Vagina (tissue), 2 donors: ENCODE measurements at places on chromosomes 3 and 15.

- H3K36me3 ChIP-seq, result no peaks in the 10 kb centered on the region
- H3K27ac ChIP-seq, result no peak overlapping the region
- no peak for DNase-seq
- H3K27me3 ChIP-seq, result no peaks in the 10 kb centered on the region
- no peaks in the 10 kb centered on the region for H3K4me1 ChIP-seq
These were observed 2.1 kb upstream of the DYNLT2B start for GRCh38 chr3:196320137-196320536.

GRCh38 chr3:52774066-52774713 is 3.2 kb upstream of the ITIH1 start:
- peak; percentile 72 for DNase-seq
- H3K27me3 ChIP-seq, result no peaks in the 10 kb centered on the region
- H3K4me3 ChIP-seq, result no peak overlapping the region
- H3K27ac ChIP-seq, result no peak overlapping the region
- H3K4me1 ChIP-seq, result peaks cover 11% of the 10 kb centered on the region
- H3K36me3 ChIP-seq, result no peaks in the 10 kb centered on the region

DNA sequence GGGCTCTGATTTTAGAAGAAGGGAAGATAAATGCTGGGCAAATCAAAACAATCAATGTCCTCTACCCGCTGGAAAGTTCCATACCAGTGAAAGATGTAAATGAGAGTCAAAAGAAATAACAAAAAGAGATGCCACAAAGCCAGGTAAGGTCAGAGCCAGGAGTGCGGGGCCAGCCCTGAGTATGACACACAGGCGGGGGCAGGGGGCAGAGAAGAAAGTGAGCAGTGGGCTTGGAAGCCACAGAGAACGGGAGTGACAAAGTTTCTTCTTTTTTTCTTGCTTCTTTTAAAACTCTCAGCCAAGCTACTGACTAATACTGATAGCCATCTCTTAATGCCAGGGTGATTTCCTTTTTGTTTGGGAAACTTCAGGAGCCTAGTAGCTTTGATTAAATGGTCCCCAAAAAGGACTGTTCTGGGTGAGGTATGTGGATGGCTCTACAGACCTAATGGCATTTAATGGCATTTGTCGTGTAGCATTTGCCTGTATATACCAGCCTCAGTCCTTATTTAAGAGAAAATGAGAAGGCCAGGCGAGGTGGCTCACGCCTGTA is 23.1 kb upstream of the TSEN2 start:
- DNase-seq, result no peak
- H3K4me1 ChIP-seq, result no peaks in the 10 kb centered on the region
- no peak overlapping the region for H3K27ac ChIP-seq

DNA sequence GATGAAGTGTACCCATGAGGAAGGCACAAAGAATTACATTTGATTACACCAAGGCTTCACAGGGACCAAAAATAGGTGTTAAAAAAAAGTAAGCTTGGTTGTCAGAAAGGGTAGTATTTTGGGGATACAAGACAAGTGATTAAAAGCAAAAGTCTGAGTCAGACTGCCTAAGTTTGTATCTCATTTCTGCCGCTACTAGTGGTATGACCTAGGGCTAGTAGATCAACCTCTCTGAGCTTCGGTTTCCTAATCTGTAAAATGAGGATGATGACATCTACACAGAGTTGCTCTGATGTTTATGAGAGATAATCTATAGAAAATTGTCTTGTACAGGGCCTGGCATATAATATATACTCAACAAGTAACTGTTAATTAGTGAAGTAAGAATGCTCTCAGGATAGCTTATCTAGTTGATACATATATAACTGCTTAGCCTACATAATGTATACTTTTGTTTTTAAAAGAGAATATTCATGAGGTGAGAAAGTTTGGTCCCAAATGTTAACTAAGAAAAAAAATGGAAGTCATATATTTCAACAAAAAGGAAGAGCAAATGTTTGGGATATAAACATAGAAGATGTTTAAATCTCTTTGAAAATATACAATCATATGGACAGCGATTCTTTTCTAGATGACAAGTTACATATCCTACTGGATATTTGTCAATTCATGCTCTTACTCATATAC is 163.0 kb upstream of the SLC2A2 start:
- H3K27me3 ChIP-seq, result no peaks in the 10 kb centered on the region
- no peak overlapping the region for H3K4me3 ChIP-seq
- H3K36me3 ChIP-seq, result no peaks in the 10 kb centered on the region
- H3K4me1 ChIP-seq, result peaks cover 6% of the 10 kb centered on the region

GRCh38 chr3:175088766-175089380 is 229.7 kb downstream of the NAALADL2 start:
- H3K27ac ChIP-seq, result no peak overlapping the region
- no peaks in the 10 kb centered on the region for H3K4me1 ChIP-seq
- H3K36me3 ChIP-seq, result no peaks in the 10 kb centered on the region
- no peak for DNase-seq
- no peaks in the 10 kb centered on the region for H3K27me3 ChIP-seq

DNA sequence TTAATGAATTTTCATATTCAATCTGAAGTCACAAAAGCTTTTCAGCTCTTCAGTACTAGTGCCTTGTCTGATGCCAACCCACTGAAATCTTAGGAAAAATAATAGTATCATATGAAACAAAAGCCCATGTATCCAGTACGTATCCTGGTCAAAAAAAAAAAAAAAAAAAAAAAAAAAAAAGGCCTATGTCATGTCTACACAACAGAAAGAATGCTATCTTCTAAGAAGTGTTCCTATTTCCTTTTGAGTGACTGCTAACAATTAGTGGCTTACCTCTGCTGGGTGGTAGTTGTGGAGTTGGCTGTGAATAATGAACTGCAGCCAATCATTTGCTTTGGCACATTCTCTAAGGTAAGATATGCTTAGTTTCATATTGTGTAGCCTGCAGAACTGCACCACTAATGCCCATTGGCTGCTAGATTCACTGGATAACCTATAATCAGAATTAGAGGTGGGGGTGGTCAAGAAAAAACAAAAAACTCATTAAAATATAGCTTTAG is 59.6 kb downstream of the EIF3J start:
- H3K4me3 ChIP-seq, result no peak overlapping the region
- peaks cover 63% of the 10 kb centered on the region for H3K36me3 ChIP-seq
- no peaks in the 10 kb centered on the region for H3K4me1 ChIP-seq
- H3K27ac ChIP-seq, result no peak overlapping the region
- DNase-seq, result no peak

DNA sequence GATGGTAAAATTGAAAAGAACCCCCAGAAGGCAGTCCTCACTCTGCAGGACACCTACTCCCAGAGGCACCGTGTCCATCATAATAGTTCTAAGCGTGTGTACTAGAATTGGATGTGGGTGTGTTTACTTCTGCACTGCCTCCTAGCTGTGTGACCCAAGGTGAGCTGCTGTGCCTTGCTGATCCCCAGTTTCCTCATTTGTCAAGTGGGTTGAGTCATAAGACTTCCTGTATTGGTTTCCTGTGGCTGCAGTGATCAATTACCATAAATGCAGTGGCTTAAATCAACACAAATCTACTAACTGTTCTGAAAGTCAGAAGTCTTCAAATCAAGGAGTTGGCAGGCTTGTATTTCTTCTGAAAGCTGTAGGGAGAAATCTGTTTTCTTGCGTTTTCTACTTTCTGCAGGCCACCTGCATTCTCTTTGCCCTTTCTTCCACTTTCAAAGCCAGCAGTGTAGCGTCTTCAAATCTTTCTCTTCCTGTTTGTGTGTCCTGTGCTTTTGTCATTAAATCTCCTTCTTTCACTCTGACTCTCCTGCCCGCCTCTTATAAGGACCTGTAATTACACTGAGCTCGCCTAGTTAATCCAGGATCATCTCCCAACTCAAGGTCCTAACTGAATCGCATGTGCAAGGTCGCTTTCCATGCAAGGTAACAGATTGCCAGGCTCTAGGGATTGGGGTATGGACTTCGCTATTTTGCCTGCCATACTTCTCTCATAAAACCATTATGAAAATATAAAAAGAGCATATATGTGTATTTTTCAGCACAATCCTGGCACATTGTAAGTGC is 59.0 kb downstream of the RORA start:
- DNase-seq, result no peak
- no peak overlapping the region for H3K4me3 ChIP-seq
- no peaks in the 10 kb centered on the region for H3K36me3 ChIP-seq
- peaks cover 4% of the 10 kb centered on the region for H3K4me1 ChIP-seq

GRCh38 chr3:144308396-144308795 is 336.8 kb downstream of the DIPK2A start:
- no peak overlapping the region for H3K27ac ChIP-seq
- no peaks in the 10 kb centered on the region for H3K36me3 ChIP-seq
- DNase-seq, result no peak
- H3K4me1 ChIP-seq, result no peaks in the 10 kb centered on the region
- H3K27me3 ChIP-seq, result no peaks in the 10 kb centered on the region

GRCh38 chr3:51669241-51670052 is 1.6 kb upstream of the TEX264 start:
- no peak for DNase-seq
- H3K36me3 ChIP-seq, result no peaks in the 10 kb centered on the region
- peaks cover 46% of the 10 kb centered on the region for H3K4me1 ChIP-seq
- H3K27me3 ChIP-seq, result no peaks in the 10 kb centered on the region
- H3K4me3 ChIP-seq, result no peak overlapping the region

DNA sequence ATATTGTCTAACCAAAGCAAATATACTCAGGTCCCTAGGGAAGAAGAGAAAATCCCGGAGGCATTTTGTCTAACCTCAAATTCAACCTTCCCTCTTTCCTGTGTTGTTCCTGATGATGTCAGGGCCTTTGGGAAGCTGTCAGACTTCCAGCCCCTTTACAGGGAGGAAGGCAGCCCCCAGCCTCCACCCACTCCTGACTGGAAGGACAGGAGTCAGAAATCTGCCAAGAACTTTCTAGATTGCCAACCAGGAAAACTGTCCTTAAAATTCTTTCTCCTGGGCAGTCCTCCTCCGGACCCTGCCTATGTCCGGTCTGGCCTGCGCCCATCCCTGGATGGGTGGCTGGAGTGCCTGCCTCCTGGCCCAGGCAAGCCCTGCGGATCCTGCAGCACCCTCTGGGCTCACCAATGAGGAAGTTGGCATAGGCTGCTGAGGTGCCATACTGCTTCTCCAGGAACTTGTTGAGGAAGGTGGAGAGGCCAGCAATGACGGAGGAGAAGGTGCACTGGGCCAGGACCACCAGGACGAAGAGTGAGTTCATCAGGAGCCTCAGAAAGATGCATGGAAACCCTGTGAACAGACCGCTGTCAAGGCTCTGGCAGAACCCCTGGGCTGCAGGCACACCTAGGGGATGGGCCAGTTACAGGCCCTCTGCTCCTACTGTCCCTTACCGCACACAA is 52.6 kb upstream of the RAB6B start:
- H3K4me1 ChIP-seq, result peaks cover 22% of the 10 kb centered on the region
- no peaks in the 10 kb centered on the region for H3K36me3 ChIP-seq
- H3K4me3 ChIP-seq, result no peak overlapping the region
